ENCODE measurements at places on chromosomes 6 and 20.

DNA sequence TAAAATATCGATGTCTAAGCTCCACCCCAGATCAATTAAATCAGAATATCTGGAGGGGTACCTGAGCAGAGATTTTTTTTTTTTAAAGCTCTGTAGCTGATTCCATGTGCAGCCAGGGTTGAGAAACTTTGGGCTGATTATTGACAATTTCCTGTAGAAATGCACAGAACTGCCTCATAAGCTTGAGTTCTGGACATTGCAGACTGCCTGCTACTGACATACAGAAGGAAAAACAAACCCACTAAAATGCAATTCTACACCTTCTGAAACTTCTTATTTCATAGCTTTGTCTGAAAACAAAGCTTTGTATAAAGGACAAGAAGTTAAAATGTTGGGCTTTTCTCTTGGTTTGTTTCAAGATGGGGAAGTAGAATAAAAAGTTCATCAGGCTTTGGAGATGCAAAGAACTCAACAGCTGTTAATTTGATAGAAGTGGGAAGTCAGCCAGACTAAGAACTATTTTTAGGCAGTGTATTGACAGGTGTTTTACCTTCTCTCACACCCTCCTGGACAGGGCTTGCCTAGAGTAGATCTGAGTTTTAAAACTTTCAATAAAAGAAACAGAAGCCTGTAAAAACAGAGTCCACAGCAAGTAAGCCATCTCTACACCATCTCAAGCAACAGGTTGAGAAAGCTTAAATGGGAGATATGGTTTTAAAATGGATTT is 147.7 kb downstream of the KCNQ5 start:
- DNase-seq: no peak

- peak; percentile 18 for DNase-seq
These were observed 173.4 kb downstream of the PLCB1 start for GRCh38 chr20:8305449-8305978.

GRCh38 chr6:92364948-92365541 is 1054.3 kb downstream of the EPHA7 start:
- DNase-seq: no peak

GRCh38 chr20:14838663-14839628 is 501.5 kb upstream of the FLRT3 start:
- no peak for DNase-seq

DNA sequence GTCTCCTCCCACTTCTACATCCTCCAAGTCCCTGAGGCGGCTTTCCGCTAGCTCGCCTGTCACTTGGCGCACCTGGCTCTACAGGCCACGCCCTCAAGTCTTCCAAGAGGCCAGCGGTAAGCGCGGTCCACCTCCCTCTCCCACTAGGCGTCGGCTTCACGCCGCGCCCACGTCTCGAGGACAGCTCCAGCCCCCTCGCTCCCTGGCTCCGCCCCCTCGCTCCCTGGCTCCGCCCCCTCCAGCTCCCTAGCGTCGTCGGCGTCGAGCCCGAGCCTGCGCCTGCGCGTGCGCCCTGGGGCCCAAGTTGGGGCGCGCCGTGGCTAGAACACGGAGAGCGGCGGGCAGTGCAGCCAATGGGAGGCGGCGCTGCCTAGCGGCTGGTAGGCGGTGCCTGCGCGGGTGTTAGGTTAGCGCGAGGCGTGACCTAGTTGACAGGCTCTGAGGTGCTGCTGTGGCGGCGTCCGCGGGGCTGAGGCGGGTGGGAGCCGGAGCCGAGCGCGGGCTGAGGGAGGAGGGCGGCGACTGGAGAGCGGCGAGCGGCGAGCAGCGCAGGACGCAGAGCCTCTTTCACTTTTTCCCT is at the start of gene MACROD2:
Gene MACROD2, plus strand, starts transcription at position 431 of the 580 bp plus-strand sequence.
- DNase-seq: peak; percentile 99

DNA sequence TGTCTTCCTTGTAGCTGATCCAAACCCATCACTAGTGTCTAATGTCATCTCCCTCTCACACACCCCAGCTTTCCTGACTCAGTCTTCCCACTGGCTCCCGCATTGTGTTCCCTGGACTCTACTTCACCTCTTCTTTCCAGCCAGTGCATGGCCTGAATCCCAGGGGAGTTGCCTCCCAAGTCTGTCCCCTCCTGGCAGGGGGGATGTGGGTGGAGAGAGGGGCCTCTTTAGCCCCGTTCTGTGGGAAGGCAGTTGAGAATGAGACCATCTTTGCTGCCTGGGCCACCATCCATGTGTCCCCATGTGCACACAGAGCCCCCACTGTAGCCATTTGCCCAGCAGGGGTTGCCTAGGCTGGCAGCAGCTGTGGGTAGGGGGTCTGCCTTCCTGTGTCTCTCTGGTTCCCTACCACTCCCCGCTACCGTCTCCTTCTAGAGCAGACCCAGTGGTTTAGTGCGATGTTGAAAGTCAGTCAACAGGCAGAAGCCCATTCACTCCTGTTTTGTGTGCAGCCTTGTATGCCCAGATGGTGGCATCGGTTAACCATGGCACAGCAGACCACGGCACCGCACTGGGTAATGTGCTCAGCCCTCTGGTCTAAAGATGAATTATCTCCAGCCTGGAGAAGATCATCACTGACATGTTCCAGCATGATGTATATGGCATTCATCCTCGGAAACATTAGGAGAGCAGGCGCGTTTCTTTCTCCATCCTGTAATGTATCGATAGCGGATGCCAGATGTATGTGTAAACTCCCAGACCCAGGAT is 178.8 kb upstream of the SNX9 start:
- no peak for DNase-seq

DNA sequence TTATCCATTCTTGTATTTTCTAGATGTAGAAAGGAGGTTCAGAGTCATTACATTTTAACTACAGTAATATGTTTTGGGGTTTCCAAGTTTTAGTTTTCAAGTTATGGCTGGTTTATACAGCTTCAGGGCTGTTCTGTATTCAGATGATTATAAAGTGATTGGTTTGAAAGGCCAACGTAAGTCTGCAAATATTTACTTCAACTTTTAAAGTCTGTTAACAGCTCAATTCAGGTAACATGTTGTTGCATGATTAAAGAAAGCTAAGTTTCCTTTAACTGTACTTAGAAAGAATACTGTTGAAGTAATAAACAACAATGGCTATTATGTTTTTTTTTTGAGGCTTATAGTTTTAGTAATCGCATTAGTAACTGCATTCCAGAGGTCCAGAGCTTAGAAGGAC is 22.8 kb upstream of the GCLC start:
- no peak for DNase-seq

DNA sequence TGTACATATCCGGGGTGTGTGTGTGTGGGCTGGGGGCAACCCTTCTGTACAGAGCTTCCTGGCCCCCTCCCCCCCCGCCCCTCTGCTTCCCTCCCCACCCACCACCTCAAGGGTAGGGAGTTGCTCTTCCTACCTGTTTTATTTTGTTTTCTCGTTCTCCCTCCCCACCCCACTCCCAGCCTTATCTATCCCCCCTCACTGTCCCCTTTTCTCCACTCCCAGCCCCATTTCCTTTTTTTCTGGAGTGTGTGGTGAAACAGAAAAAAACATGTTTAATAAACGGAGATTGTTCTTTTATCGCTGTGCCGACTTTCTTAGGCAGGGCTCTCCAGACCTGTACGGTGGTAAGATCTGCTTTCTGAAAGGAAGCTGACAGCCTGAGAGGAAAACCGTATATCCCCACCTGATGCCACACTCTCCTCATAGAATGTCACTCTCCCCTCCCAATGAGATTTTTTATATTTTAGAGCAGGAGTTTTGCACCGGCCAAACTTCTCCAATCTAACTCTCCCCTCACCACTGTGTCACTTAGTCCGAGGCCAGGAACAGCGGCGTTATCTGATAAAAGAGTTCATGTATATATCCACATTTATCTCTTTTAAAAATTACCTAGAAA is 875 bp upstream of the ZBTB9 start:
- DNase-seq: no peak

DNA sequence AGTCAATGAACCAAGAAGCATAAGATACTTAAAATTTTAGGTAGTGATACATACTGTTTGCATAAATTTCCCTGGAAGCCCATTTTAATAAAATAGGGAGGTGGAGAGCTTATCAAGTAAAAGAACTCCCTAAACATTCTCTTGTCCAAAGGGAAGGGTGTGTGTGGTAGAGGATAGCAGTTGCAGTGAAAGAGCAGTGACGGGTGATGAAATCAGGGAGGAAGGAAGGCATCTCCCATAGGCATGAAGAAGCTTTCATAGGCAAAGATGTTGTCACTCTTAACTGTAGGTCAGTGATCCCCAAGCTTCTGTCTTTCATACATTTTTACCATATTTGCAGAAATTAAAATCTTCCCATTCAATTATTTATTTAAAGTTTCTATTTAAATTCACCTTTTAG is 60.0 kb upstream of the ZNF831 start:
- DNase-seq: no peak

- DNase-seq: no peak
These were observed 49.0 kb downstream of the SCAF8 start for GRCh38 chr6:154782193-154782592.

DNA sequence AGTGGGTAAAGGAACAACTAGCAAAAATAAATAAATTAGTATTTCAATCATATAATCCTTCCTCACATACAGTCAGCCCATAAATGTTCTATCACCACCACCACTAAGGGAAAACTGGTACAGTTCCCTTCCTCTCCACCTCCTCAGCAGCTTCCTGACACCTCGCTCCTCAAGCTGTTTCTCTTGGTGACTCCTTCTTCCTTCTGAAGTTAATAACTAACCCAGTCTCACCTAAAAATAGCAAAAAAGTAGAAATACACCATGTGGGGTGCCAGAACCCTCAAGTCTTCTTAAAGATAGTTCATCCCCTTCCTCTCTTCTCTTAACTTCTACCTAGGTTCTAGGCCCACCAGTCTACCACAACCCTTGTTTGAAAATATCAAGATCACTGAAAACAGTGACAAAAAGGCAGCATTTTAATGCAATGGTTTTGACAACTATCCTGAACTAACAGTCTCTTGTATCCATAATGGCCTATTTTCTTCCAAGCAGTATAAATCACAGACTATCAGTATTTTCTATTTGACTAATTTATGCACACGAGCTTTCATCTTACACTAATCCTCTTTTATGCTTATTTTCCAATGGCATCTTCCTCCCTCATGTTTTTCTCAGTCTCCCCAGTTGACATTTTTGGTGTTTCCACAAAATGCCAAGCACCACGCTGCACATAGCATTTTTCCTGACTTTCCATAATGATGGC is 85.5 kb downstream of the KHDC1L start:
- DNase-seq: no peak

DNA sequence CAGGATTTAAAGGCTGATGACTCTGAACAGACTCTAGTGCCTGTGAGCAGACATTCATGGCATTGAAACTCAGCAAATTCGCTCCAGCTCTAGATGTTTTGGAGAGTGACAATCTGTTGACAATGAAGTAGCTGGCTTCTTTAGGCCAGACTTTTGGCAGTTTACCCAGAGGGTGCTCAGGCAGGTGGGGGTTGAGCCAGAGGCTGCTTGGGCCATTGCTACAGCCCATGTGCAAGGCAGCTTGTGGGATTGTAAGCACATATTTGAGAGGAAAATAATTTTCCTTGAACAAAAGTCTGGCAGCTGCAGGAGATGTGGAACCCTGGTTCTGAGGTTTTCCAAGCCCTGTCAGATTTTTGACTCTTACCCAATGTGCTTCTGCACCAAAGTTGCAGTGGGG is 311.6 kb downstream of the CDC5L start:
- no peak for DNase-seq

DNA sequence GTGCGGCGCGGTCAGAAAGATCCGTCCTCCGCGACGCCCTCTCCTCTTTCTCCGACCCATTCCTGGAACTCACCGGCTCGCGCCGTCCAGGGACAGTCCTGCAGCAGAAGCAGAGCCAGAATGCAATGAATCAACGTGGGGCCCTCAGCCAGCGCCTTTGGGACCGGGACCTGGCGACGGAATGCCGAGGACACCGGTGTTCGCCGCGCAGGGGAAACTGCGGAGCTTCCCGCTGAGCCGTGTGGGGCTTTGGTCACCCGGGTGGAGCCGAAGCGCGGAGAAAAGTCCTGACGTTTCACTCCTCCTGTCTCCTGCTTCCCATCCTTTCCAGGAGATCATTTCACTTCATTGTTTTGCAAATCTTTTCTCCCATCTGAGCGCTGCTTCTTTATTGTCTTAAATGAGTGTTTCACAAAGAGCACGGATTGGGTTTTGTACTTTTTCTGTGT is 26.5 kb downstream of the ULBP1 start:
- no peak for DNase-seq

DNA sequence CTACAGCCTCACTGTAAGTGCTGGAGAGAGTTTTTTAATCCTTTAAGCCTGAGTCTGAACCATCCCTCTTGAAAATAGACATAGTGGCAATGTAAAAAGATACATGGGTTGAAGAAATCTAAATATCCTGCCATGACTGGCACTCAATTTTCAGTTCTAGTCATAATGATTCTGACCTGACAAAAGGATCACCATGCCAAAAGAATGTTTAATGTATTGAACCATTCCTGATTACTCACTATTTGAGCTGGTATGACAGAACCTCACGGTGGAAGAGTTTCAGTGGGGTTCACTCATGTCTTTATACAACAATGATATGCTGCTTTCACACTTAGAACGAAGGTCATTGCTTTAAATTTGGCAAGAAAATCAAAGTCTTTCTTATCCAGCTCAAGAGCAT is 93.4 kb downstream of the HIVEP2 start:
- no peak for DNase-seq

GRCh38 chr20:41308726-41309413 is 8.7 kb downstream of the ZHX3 start:
- DNase-seq: no peak

GRCh38 chr6:451336-451735 is 59.8 kb downstream of the IRF4 start:
- DNase-seq: no peak

- no peak for DNase-seq
These were observed 632.7 kb upstream of the AGPAT4 start for GRCh38 chr6:161906571-161906970.

GRCh38 chr6:104686550-104687175 is 173.1 kb downstream of the HACE1 start:
- no peak for DNase-seq

GRCh38 chr6:160955508-160956295 is 35.9 kb upstream of the MAP3K4 start:
- no peak for DNase-seq

DNA sequence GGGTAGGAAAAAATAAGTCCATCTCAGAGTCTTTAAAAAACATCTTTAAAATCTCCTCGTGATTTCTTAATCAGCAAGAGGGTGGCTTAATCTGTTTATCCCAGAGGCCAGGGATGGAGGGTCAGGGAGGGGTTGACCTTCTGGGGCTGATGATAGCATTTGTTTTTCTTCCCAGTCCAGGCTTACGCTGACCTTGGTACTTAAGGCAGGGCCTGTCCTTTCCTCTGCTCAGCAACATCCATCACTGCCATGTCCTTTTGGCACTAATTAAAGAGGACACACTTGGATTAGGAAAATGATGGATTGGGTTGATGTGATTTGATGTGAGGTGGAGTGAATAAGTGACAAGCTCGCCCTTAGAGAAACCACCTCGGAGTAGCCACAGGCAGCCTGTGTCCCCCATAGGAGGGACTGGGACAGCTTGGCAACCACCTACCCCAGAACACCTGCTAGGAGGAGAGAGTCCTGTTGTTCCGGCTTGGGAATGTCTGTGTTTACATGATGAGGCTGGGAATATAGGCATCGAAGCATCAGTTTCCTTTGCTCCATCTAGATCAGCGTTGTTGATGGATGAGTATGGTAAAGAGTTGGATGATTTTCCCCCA is 44.2 kb downstream of the PHACTR3 start:
- DNase-seq: no peak

- DNase-seq: no peak
These were observed 454.5 kb upstream of the JAG1 start for GRCh38 chr20:11128220-11128718.

GRCh38 chr6:35063701-35064280 is 77.3 kb downstream of the TCP11 start:
- no peak for DNase-seq

GRCh38 chr20:20966171-20966570 is 140.0 kb downstream of the LINC00237 start:
- DNase-seq: no peak

Data from NCI-H510A (cell line).